ENCODE measurements at places on chromosomes 11 and 22.

DNA sequence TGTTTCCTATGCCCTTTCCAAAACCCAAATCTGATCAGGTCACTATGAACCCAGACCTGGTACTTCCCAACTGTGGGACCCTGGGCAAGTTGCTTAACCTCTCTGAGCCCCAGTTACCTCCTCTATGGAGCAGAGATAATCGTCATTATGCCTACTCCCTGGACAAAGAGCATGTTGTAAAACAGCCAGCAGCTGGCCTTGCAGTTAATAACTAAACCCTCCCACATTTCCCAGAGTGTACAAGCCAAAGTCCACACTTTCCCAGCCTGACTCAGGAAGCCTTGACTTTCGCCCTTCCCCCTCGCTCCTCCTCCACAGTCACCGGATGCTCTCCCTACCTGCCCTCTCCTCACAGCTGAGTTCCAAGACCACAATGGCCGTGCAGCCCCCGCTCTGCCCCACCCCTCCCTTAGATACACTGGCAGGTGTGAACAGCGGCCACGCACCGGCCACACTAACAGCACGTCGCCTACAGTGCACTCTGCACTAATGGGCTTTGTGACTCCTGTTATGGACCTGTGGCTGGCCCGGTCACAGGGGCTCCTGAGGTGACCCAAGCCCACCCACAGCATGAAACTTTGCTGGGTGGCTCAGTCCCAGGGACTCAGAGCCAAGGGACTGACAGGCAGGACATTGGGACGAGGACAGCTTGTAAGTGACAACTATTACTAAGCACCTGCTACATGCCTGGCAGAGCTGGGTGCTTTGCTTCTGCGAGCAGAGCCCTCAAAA, 15.6 kb upstream of the MFNG start:
- no peak for DNase-seq

DNA sequence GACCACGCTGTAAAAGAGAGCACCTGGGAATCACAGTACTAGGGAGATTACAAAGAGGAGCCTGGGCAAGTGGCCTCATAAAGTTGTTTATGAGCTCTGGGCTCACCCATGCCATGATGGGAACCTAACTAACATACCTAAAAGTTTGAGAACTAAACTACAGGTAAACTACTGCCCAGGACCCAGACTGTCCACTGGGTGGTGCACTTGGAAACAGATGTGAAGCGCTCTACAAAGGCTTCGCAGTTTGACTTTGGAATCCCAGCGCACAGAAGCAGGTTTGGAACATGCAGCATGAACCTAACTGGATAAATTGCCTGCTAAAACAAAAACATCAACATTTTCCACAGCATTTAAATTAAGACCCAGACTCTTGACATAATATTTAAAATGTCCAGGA, 418.6 kb downstream of the FAM181B start:
- no peak for DNase-seq

DNA sequence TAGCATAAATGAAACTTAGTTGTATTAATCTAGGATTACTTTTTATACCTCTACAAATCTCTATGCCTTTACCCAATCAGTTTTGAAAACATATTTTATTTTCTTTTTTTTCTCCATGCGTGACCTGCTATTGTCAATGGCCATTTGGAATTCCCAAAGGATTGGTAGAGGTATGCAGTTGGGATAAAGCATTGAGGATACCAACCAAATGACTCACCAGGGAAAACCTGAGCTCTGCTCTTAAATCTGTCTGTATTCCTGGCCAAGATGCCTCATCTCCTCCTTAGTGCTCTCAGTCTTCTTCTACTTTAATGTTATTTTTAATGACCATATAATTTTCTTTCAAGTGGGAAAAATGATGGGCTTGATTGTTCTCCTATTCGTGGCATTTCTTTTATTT, 61.9 kb downstream of the EHF start:
- no peak for DNase-seq

DNA sequence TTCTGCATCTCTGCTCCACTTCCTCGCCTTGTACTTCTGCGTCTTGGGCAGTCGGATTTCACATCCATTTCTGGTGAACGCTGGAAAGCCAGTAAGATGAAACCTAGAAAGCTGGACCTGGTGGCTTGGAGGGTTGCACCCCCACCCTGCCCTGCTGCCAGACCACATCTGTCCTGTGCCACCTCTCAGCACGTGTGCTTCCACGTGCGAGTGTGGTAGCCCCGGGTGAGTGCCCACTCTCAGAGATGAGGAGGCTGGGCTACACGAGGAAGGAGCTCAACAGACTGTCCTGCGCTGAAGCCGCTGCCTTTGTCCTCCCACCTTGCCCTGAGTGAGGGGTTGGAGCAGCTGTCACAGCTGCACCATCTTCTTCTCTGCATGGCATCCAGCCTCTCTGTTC, 77.5 kb downstream of the NTM start:
- DNase-seq: no peak

GRCh38 chr11:1729692-1730011, 20.7 kb downstream of the IFITM10 start:
- no peak for DNase-seq

- DNase-seq: no peak
Measured at GRCh38 chr11:134372536-134372935, 39.5 kb downstream of the B3GAT1 start.

DNA sequence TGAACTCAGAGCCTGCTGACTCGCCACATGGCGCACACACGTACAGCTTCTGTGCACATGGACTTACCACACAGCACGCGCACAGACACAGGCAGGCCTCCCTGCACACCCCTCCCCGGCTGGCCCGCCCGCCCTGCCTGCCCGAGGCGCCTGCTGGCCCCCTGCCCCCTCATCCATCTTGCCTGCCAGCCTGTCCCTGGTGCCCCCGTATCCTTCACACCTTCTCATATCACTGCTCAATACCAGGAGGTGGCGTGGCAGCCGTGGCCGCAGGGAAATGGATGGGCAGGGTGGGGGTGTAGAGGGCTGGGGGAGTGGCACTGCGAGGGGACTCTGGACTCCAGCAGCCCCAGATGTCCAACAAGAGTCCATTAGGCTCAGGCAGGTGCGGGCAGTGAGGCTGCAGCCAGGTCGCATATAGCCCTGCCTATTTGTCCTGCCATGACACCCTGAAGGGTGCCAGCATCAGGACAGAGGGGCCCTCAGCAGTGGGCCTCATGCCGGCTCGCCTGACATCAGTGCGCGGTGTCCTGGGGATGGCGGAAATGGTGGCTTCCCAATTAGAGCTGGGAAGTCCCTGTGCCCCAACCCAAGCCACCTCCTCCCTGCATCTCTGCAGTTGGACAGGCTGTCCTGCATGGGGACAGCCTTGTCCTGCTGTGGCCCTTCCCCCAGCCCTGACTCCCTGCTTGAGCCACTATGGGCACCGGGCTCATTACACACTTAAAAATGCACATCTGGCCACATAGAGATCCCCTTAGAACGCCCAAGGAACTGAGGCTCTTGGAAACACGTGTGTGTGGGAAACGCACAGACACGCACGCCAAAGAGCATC, 2.0 kb upstream of the TBX10 start:
- no peak for DNase-seq

GRCh38 chr11:66950112-66950535, 8.1 kb downstream of the PC start:
- no peak for DNase-seq

DNA sequence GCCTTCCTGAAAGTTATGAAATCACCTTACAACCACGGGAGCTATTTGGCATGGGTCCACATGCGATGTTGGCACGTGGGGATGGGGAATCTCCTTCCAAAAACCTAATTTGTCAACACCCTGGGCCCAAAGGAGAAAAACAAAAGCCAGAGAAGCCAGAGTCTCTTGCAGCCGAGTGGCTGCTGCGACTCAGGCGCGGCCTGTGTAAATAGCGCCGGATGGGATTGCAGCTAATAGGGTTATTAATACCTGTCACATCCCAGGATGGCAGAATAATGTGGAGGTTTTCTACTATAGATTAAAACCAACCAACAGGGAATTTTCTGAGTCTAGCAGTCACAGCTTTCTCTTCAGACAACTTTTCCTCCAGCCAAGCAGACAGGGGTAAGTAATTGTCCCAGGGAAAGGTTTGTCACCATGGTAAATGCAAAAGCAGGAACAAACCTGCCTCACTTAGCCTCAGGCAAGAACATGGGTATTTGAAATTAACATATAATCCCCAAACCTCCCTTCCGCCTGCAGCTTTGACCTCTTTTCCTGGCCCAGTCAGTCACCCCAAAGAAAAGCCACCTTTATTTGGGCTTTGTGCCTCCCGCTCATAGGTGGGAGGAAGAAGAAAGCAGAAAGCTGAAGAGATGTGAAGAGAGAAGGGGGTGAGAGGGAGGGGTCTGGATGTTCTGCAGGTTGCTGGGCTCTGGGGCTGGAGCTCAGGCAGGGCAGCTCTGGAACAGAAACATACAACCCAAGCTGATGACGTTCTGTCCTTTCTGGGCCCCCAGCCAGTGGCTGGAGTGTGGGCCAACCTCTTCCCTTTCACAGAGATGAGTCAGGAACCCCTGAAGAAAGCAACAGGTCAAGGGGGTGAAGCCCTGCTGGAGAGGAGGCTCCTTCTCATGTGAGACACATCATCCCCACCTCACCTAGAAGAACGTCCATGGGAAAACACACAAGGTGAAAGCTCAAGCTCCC, 376.5 kb downstream of the NXPE2 start:
- DNase-seq: no peak

- no peak for DNase-seq
Measured at GRCh38 chr11:14384338-14384737, 25.4 kb upstream of the RRAS2 start.

DNA sequence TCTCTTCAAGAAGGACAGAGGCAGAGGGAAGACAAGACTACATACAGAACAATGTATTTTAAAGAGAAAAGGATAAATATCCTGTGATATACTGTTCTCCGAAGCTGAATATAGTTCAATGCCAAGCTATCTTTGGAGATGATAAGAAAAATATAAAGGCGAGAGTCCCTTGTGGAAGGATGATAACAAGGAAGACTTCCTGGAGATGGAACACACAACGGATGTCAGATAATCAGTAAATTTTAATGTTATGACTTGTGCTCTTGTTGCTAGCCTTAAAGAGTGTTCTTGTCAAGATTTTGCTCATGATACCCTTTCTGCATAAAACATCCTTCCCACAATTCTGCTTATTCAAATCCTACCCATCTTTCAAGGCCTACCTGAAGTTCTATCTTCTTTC, 6.8 kb upstream of the CTR9 start:
- DNase-seq: no peak

DNA sequence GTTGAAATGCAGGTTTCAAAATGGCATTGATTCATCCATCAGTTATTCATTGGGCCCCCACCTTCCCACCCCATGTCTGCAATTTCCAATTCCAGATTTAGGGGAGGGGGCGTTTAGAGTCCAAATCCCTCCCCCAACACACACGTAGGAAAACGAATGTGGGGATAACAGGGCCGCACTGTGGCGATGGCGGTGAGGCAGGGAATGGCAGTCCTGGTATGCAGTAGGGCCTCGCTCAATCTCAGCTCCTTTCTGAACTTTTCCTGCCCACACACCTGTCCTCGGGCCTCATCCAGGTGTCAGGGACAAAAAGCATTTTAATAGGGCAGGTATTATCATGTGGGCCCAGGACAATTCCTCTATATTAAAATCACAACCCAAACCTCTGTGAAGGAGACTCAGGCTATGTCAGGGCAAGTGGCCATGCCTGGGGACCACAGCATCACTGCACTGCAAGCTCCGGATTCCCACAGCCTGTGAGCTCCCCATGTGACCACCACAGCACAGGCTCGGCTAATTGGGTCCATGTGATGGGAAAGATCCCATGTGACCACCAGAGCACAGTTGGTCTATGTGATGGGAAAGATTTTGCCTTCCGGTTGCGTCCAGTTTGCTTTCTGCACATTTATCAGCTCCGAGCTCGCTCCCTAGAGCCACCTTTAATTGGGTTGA, 44.5 kb downstream of the RTL6 start:
- no peak for DNase-seq

- DNase-seq: no peak
Measured at GRCh38 chr11:31711137-31711536, 100.0 kb downstream of the PAX6 start.

GRCh38 chr22:20656902-20657836, 116.7 kb upstream of the SERPIND1 start:
- DNase-seq: no peak

- DNase-seq: no peak
Measured at GRCh38 chr11:71080239-71081097, 171.9 kb downstream of the SHANK2 start.

DNA sequence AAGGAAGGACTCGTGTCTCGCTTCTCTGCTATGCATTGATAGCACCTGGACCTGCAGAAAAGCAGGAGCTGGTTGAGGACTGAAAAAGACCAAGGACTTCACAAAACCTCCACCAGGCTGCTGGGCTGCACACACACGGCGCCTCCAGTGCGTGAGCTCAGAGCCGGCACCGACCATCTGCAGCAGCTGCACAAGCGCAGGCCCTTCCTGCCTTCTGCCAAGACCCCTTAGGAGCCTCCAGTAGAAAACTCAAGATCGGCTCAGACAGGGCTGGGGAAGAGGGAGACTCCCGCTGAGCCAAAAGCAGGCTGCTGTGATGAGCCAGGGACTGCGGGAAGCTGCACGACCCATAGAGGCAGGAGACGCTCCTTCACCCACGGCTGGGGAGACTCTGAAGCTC, 70.9 kb downstream of the PHF21B start:
- no peak for DNase-seq

DNA sequence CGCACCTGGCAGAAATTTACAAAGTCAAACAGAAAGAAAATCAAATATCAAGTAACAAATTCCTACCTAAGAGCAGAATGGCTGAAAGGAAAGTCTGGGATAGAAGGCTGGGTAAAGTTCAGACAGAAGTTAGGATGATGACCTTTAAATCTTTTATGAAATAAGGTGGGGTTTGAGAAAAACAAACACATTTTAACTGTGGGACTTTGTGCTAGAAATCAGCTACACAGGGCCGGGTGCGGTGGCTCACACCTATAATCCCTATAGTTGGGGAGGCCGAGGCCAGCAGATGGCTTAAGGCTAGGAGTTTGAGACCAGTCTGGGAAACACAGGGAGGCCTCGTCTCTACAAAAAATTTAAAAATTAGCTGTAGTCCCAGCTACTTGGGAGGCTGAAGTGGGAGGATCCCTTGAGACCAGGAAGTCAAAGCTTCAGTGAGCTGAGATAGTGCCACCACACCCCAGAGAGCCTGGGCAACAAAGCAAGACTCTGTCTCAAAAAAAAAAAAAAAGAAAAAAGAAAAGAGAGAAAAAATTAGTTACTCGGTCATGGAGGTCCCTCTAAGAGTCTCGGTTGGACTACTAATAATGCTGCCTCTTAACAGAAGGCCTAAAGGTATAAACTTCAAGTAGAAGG, 119.7 kb upstream of the BID start:
- no peak for DNase-seq

Measured in stimulated activated CD4-positive, alpha-beta T cell treated with anti-CD3 and anti-CD28 coated beads, Interleukin-1b, Interleukin-23, amount 100 ng/mL, for 1 hour (primary cell).